ENCODE measurements at places on chromosomes 12 and 14.

DNA sequence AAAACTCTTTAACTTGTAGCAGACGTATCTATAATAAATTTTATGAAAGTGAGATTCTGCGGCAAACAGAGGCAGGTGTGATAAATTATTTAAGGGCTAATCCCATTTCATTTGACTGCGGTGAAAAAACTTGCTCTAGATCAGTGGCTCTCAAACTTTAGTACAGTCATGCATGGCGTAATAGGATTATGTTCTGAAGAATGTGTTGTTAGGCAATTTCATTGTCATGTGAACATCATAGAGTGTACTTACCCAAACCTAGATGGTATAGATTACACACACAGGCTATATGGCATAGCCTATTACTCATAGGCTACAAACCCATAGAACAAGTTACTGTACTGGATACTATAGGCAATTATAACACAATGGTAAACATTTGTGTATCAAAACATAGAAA is 83.7 kb downstream of the HEATR5A start:
- DNase-seq, result no peak

GRCh38 chr12:125696054-125696453 is 630.8 kb downstream of the AACS start:
- DNase-seq, result no peak

DNA sequence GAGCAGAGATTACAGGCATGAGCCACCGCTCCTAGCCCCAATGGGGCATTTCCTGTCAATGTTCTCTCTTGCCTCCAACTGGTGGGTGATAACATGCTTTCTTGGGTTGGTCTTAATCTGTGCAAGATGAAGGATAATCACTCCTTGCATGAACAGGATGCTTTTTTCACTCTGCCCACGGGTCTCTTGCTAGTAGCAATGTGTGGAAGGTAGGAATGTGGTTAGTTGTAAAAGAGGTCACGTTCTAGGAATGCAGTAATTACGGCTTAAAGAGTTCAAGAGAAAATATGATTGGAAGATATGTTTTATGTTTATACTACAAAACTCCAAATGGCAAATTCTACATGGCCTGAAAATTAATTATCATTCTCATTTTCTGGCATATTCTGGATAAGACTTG is 10.5 kb downstream of the RNASE10 start:
- no peak for DNase-seq

- DNase-seq, result no peak
These were observed 106.6 kb downstream of the BTG1 start for GRCh38 chr12:92039046-92039445.

DNA sequence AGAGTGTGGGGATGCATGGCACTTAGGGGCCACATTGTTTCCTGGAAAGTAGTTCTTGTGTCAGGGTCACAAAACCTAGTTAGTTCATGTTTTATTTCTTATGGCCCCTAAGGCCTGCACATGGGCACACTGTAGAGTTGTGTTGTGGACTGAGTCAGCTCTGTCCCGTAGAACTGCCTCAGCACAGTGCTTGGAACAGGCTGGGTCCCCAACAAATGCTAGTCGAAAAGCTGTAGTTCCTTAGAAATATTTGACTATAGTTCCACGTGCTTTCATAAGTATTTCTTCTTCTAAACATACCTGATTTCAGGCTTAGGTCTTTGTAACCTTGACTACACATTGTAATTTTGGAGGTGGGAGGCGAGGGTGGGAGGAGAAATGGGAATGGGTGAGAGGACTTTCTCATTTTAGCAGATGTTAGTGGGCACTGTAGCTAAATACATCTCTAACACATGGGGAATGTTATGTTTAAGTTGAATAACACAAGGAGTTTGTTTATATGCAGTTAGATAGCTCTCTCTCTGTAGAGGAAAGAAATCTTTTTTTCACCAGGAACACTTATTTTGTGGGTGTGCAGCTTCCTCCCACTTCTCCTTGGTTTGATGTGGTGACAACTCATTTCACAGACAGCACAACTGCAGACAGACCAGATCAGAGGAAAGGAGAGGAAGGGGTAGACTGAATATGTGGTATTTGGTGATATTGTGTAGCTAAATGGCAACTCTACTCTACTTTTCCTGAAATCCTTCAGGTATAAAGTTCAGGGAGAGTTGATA is 39.5 kb upstream of the DACT1 start:
- no peak for DNase-seq

DNA sequence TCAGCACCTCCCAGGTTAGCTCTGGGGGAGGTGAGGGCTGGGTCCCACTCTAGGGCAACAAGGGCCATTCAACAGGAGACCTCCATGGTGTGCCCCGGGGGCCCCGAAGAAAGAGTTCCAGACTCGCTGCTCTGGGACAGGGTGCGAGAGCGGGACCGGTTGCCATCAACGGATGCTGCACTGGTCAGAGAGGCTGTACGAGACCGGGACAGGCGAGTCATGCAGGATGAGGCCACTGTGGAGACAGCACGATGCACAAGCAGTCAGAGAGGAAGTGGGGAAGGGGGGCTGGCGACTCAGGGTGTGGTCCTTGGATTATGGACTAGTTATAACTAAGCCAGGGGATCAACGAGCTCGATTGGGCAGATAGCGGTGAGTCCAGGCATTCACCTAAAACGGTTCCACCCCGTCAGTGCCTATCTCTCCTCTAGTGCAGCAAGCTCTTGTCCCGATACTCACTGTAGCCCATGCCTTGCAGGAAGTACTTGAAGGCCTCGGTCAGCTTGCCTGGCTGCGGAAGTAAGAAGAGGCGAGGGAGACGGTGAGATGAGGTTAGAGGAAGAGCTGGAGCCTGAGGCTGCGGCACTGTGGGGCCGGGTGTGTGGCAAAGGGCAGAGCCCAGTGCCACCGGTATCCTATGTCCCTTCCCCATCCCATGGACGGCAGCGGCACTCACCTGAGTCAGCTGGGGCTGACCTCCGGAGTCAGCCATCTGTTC is 7.2 kb downstream of the NDRG2 start:
- no peak for DNase-seq

- no peak for DNase-seq
These were observed 287.7 kb upstream of the RTL1 start for GRCh38 chr14:101191101-101191720.

DNA sequence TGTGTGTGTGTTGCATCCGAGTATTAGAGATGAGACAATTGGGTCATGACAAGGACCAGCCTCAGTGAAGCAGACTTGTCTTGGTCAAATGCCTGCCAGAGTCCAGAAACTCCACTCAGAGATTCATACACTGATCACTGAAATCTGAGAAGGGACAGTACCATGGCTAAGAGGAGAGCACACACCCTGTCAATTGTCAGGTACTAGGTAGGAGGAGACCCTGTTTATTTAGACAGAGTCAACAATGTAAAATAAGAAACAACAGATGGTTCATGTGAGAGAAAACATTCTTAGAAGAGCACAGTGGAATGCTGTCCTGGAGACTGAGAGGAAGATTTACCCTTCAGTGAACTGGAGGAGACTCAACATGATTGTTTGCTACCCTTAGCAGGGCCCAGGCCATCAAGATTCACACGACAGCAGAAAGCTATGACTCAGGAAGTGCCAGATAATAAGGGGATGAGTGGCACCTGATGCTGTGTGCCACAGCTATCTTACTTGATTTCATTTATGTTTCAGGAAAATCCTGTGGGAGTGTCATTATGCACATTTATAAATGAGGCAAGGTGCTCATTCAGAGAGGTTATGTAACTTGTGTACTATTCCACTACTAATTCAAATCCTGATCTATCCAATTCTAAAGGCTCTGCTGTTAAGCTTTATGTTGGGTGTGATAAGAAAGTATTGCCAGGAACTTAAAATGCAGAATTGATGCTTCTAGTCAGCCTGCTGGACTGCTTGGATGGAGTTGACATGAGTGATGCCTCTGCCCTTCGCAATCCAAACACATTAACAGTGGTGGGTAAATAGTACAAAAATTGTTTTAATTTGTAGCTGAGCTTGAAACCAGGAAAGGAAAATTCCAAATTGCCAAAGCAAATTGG is 136.6 kb upstream of the NEDD1 start:
- DNase-seq, result no peak

DNA sequence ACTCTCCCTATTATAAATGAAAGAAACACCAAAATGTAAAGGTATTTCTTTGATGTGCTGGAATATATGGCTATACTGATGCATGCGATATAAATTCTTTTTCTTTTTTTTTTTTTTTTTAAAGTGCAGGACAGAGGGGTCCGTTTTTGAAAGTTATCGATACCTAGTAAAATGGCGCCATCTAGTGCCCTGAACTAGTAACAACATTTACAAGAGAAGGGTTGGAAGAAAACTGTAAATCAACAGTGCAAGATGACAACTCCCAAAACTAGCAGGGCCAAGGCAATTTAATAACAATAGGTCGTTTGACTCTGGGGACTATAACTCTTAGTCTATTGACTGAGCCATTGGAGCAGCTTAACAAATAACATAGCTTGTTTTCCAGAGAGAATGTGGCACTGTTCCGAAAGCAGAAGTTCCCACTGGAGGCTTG is 137.7 kb downstream of the SPTSSA start:
- no peak for DNase-seq

DNA sequence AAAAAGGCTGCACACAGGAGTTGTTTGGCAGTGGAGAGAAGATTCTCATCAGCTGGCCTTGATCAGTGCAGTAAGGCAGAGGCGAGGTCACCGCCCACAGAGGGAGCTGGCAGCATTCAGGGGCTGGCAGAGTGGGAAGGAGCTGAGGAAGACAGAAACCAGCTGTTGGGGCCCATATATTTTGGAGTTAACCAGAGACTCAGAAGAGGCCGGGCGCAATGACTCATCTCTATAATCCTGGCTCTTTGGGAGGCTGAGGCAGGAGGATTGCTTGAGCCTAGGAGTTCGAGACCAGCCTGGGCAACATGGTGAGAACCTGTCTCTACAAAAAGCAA is 17.7 kb downstream of the SMCO2 start:
- DNase-seq, result peak; percentile 19

DNA sequence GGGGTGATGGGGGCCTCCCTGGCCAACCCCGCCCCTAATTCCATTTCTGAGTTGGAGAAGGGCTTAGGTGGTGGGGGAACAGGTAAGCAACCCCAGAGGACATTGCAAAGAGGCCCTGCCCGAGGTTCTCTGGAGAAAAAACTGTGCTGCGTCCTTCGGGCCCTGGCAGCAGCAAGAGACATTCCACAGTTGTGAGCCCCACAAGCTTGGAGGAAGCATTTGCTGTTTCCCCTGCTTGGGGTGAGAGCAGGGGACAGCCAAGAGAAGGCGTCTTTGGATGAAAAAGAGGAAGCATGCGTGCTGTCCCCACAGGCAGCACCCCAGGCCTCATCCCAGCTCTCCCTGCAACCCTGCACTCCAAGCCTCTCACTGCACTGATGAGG is 1.3 kb downstream of the BDKRB2 start:
- no peak for DNase-seq

DNA sequence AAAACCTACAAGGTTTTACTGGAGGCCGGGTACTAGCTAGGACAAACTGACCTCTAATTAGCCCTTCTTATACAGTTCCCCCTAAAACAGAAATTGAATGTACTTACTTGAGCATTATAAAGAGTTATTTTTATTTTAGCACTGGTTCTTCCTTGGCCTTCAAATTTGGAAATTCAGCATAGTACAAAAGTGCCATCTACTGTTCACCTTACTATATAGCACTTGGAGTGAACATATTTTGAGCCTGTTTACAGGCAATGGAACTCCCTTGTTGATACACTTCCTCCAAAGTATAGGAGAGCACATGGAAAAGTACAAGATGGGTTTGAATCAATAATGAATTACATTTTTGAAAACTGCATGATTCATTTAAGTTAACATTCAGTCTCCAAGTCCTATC is 3.9 kb upstream of the POC1B start:
- no peak for DNase-seq

DNA sequence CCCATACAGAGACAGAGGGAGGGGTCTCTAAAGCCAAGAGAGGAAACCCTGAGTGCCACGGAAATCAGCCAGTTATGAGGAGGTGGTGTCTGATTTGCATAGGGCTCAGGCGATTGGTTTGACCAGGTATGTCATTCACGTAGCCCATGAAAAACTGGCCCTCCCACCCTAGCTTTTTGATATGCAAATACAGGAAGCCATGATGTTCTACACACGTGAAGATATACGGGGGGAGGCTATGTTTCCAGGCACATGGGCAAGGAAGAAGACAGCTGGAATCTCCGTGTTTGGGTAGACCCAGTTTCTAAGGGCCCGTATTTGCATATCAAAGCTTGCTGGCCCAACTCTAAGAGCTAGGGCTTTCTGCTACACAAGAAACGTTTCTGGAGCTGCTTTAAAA is 717.8 kb upstream of the SEL1L start:
- DNase-seq, result no peak

DNA sequence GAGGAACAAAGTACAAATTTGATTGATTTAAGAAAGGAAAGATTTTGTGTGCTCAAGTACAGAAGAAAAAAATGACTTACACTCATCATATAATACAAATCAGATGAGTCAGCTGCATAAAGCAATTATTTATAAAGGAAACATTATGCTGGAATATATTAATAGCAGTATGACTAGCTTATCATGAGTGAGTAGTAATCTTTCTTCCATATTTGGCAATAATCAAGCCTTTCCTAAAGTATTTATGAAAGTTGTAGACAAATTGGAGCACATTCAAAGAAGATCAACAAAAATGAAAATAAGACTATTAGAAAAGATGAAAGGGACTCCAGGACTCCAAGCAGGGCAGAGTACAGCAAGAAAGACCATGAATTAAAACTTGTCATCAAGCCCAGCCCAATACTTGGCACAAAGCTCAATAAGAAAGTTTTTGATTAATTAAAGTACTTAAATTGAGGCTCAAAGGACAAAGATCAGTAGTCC is 32.8 kb downstream of the CCER1 start:
- no peak for DNase-seq

GRCh38 chr12:73424484-73424883 is 1113.2 kb upstream of the ATXN7L3B start:
- DNase-seq, result no peak

DNA sequence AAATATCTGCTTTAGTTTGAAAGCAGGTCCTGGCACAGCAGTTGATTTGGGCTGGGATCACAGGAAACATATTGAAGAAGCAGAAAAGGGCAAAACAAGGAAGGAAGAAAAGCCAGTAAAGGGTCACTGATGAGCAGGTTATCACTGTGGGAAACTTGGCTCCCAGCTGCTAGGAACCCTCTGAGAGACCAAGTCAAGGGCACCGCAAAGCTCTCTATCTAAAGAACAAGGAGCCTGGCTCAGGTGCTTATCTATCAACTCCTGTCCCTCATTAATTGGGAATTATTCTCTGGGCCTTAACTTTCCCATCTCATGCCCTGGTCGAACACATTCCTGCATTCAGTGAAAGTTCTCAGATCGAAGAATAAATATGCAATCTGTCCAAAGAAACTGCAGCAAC is 450.9 kb upstream of the RPL10L start:
- no peak for DNase-seq

DNA sequence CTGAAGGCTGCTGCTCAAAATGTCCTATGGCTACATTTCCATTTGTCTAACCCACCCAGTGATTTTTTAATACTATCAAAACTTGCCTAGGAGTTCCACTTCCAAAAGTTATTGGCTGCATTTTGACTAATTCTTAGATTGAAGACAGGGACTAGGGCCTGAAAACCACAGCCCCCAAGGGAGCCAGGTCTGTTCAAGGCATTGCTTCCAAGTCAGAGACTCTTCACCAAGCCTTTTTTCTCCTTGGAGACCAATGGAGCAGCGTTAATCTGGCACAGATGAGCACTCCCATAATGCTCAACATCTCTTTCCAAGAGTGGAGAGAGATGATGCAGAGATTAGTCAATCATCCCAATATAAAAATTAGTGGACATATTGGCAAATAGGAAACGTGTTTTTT is 112.5 kb upstream of the HIF1A start:
- DNase-seq, result no peak

GRCh38 chr12:95942101-95942523 is 302 bp downstream of the CCDC38 start:
- no peak for DNase-seq

All from activated naive CD8-positive, alpha-beta T cell treated with anti-CD3 and anti-CD28 coated beads for 36 hours (primary cell).